ENCODE measurements at places on chromosomes 2 and 18.

DNA sequence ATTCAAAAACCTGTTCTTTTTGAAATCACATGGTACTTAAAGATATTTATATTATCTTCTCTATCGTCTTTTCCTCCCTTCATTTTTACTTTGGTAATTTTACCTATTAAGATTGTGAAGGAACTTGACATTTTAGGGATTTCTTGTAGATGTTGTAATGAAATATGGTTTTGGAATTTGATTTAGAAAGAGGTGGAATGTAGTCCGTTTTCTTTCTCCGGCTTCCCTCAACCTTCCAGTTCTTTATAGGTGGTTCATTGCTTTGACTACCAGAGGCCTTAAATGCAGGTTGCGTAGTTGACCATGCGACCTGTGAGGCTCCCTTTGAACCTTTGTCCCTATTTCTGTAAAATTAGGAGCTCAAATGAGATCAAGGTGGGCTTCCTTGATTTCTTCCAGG, 24.5 kb downstream of the ITGA6 start:
- no peak for DNase-seq

GRCh38 chr2:2579814-2580213, 248.7 kb upstream of the MYT1L start:
- no peak for DNase-seq

- DNase-seq = no peak
These were observed 255.2 kb downstream of the ACKR3 start for GRCh38 chr2:236824836-236825235.

GRCh38 chr2:230913406-230914143, 11.5 kb downstream of the GPR55 start:
- no peak for DNase-seq

- DNase-seq = no peak
These were observed 92.4 kb upstream of the LCLAT1 start for GRCh38 chr2:30354621-30355020.

- DNase-seq = no peak
These were observed 313.0 kb upstream of the NRXN1 start for GRCh38 chr2:51344886-51345285.

DNA sequence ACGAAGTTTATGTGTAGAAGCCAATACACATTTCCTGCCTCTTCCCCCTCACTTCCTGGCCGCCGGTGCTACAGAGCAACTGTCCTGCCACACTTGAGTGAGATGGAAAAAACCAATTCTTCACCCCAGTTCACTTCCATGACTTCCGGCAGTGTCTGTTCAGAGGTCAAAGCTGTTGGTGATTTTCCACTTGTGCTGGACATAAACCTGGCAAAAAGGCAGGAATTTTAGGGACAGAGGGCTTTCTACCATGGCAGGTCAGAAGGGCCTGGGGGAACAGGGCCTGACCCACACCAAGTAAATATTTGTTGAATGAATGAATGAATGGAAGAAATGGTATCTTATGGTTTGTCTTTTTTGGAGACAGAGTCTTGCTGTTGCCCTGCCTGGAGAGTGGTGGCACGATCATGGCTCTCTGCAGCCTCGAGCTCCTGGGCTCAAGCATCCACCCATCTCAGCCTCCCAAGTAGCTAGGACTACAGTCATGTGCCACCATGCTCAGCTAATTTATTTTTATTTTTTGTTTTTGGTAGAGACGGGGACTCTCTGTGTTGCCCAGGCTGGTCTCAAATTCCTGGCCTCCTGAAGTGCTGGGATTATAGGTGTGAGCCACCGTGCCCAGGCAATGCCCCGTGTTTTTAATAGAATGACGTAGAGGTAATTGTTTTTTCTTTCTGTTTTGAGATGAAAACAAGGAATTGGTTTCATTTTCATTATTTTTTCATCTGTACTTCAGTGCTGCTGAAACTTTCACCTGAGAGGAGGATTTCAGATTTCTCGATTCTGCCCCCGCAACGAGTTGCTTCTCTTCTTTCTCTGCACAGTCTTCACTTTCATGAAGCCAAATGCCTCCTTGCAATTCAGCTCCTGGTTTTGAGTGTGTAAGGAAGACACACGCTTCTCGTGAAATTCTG, 48.0 kb upstream of the LPIN2 start:
- no peak for DNase-seq

- DNase-seq = no peak
These were observed 6.9 kb downstream of the GDF7 start for GRCh38 chr2:20673686-20674308.

- no peak for DNase-seq
These were observed 37.8 kb downstream of the GATA6 start for GRCh38 chr18:22207021-22207758.

DNA sequence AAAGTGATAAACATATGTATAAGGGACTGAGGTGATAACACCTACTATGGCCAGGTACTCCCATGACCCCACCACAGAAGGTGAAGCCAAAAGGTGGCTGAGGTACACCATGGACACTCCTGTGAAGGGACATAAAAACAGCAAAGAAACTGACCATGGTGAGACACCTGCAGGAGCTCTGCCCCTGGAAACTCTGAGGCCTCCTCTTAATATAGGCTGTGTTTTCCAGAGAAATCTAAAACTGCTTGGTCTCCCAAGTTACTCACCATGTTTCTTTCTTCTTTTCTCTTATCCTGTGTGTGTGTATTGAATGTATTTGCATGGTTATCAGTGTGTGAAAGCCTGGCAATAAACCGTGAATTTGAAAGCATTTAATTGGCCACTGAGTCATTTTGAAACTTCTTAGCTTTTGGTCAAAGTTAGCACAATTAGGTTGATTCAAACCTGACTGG, 739.3 kb upstream of the GCFC2 start:
- no peak for DNase-seq

DNA sequence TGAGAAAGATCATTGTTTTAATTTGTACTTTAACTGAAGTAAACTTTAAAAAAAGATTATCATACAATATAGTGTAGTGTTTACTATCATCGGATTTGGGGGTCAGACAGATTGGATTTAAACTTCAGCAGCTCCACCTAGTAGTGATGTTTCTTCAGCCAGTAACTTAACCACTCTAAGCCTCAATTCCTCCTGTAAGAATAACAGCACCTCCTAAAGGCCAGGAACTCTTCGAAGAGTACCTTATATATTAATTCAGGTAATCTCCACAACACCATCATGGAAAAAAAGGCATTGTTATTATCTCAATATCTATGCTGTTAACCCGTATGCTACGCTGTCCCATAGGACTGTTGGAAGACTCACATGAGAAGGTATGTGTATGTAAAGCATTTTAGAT, 69.0 kb upstream of the DLGAP1 start:
- no peak for DNase-seq

GRCh38 chr2:174763780-174764179, 492 bp downstream of the CHRNA1 start:
- DNase-seq = no peak

- DNase-seq = no peak
These were observed 5.5 kb upstream of the ARL4C start for GRCh38 chr2:234502285-234502918.

DNA sequence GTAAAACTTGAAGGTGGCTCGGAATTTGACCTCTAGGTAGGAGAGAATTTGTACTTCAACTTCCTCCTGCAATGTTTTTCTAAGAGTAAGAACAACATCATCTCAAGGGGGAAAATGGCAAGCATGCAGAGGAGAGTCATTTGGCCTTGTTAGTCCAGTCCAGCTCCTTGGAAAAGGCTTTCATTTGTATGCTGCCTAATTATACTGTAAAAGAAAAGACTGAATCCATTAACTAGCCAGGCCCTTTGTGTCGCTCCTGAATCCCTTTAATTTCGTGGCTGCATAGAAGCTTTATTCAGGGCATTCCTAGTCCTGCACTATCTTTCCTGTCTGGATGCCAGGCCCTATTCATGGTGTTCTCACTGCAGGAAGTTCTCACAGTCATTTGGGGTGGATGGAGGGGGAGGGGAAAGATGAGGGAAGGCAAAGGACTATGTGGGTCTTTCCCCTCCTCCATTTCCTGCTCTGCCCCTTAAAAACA, 36.0 kb downstream of the PHLPP1 start:
- no peak for DNase-seq

DNA sequence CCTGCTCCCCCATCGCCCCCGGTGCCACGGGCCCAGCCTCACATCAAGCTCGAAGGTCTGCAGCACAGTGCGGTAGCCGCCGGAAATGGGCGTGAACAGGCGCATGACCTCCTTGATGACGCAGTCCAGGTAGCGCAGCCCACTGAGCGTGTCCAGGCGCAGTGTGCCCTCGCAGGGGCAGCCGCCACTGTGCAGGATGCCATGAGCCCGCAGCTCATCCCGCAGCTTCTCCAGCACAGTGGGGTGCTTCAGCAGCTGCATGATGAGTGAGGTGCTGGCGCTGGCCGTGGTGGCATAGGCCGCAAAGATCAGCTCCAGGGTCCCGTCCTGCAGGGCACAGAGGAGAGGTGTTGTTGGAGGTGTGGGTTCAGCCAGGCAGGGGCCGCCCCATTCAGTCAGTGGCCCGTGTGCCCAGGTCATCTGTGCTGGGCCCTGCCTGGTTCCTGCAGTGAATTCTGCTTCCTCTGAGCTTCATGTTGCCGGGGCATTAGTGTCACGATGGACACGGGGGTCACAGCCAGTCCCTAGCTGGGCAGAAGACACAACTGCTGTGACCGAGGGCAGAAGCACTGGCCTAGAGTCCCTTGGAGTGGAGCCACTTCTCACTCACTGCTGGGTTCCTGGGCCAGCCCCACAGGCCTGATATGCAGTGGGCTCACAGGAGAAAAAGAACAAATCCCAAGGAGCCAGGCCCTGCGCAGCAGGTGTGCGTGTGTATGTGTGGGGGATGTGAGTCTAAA, 14.5 kb downstream of the CYP26B1 start:
- DNase-seq = no peak

Data from stimulated activated CD4-positive, alpha-beta T cell treated with anti-CD3 and anti-CD28 coated beads, TNF-alpha, amount 100 ng/mL, for 1 hour (primary cell).